ENCODE measurements at places on chromosomes 2 and 18. TPM values are rescaled to one million over a fixed set of nuclear protein-coding genes. Genes with fewer than 3 reads are reported as not detected.

- no peak for ATAC-seq
Measured at GRCh38 chr2:86072271-86072858, 33.3 kb downstream of the POLR1A start.

- no peak for ATAC-seq
Measured at GRCh38 chr18:56240405-56240804, 398.0 kb downstream of the TXNL1 start.

DNA sequence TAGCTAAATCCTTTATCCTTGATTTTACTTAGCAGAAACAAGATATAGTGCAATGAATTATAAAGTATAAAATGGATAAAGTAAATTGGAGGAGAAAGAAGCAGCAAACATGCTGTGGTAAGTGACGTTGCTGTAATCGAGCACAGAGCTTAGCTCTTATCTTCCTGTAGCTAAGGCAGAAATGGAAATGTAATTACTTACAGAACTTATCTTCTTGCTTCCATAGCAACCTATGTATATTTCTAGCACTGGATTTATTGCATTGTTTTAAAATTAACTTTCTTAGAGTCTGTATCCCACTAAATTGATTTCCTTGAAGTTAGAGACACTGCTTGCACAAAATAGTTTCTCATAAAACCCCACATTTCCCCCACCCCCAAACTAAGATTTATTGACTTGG, 130.6 kb upstream of the MC4R start:
- no peak for ATAC-seq

- peak; percentile 72 for ATAC-seq
Measured at GRCh38 chr2:177728399-177728765, 335.8 kb downstream of the AGPS start.

- peak; percentile 52 for ATAC-seq
Measured at GRCh38 chr2:39851251-39851650, 72.2 kb upstream of the THUMPD2 start.

GRCh38 chr2:134372611-134373131, 118.8 kb downstream of the MGAT5 start:
- no peak for ATAC-seq

DNA sequence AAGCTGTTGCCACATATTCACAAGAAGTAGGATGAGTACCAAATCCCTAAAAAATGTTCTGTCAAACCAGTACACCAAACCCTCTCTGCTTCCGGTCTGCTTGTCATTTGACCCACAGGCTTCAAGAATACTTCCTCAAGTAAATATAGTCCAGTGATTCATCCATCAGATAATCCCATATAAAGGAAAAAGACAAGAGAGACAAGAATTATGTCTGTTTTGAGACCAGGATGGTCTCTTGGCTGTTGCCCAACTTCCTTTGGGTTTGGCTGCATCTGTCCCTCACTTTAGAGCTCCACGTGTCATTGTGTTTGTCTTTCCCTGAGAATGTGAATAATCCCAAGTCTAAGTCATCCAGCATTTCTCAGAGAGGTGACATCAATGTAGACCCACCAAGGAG, 91.5 kb upstream of the NRP2 start:
- no peak for ATAC-seq

- peak; percentile 93 for ATAC-seq
Measured at GRCh38 chr18:9594823-9595596, 19.3 kb downstream of the PPP4R1 start.

DNA sequence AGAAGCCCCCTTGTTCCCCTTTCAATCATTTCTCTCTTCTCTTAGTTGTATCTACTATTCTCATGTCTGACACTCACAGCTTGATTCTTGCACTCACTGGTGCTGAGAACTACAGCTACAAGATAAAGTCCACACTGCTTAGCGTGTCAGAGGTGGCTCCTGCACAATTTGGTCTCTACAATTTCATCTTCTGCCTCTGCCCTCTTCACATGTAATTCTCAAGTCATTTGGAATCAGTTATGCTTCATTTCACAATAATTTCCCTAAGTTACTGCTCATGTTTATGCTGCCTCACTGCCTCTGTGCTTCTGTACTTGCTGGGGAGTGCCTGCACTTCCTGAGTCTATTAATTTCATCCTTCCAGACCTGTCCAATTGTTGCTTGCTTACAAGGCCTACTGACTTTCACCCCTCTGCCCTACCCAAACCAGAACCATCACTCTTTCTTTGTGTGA, 11.6 kb upstream of the NAB1 start:
- peak; percentile 77 for ATAC-seq

The POTEJ gene
- total RNA-seq, result not detected

The SKOR2 gene
- not detected for total RNA-seq

The DSC2 gene
- total RNA-seq, result 3.7 TPM

The NEB gene
- 4.0 TPM for total RNA-seq

The HNRNPA3 gene
- total RNA-seq, result 89.6 TPM

The KIAA2012 gene
- 0.46 TPM for total RNA-seq
